ENCODE measurements at places on chromosomes 5 and 9.

- DNase-seq, result no peak
Observed at GRCh38 chr9:73156865-73157187, 5.2 kb downstream of the ANXA1 start.

- no peak for DNase-seq
Observed at GRCh38 chr5:52807723-52808122, 20.0 kb downstream of the ITGA1 start.

- no peak for DNase-seq
Observed at GRCh38 chr5:3905521-3905920, 309.9 kb downstream of the IRX1 start.

- no peak for DNase-seq
Observed at GRCh38 chr9:82558855-82559630, 503.9 kb downstream of the RASEF start.

- no peak for DNase-seq
Observed at GRCh38 chr9:136238342-136238732, 7.3 kb downstream of the QSOX2 start.

DNA sequence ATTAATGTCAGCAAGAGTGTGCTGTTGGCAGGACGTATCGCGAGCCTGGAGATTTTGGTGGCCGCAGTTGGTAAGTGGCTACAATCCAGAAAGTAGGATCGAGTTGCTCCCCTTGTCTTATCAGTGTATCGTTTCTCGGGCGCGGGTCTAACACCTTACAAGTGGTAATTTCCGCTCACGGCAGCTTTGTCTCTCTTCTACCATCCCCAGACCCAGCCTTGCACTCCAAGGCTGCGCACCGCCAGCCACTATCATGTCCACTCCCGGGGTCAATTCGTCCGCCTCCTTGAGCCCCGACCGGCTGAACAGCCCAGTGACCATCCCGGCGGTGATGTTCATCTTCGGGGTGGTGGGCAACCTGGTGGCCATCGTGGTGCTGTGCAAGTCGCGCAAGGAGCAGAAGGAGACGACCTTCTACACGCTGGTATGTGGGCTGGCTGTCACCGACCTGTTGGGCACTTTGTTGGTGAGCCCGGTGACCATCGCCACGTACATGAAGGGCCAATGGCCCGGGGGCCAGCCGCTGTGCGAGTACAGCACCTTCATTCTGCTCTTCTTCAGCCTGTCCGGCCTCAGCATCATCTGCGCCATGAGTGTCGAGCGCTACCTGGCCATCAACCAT, 1.1 kb downstream of the PTGER4 start:
- peak; percentile 71 for DNase-seq

GRCh38 chr9:26723486-26723885, 169.1 kb downstream of the CAAP1 start:
- peak; percentile 65 for DNase-seq

- DNase-seq, result no peak
Observed at GRCh38 chr9:110604171-110604601, 24.6 kb upstream of the SVEP1 start.

DNA sequence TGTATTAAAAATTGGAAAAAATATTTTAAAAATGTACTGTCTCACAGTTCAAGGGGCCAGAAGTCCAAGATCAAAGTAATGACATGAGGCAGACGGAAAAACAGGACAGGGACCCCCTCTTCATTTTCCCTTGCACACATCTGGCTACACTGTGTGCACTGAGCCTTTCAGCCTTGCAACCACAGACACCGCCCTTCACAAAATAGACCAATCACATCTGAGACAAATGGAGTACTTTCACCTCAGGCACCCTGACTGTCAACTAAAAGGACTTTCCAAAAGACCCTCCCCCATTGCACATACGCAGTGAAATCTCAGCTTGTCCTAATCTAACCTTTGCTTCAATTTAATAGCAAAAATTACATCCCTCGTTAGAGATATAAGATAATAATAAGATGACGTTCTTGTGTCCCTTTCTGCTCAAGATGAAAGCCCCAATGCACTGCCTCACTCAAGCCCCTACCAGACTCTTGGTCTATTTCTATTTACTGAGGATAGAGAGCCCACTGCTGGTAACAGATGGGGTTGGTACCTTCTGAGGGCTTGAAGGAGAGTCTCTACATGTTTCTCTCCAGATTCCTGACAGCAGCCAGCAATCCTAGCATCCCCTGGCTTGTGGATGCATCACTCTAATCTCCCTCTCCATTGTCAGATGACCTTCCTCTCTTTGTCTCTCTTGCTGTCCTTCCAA, 514.8 kb upstream of the ADAMTS16 start:
- no peak for DNase-seq

GRCh38 chr9:17246770-17247169, 111.9 kb downstream of the CNTLN start:
- DNase-seq, result no peak

GRCh38 chr5:4191041-4191440, 595.4 kb downstream of the IRX1 start:
- no peak for DNase-seq

- no peak for DNase-seq
Observed at GRCh38 chr5:149175346-149176105, 34.2 kb downstream of the ABLIM3 start.

- no peak for DNase-seq
Observed at GRCh38 chr9:29958469-29958868, 2385.2 kb upstream of the C9orf72 start.

- no peak for DNase-seq
Observed at GRCh38 chr5:40801771-40802562, 3.8 kb upstream of the PRKAA1 start.

GRCh38 chr9:130451509-130452388, 7.0 kb downstream of the ASS1 start:
- peak; percentile 83 for DNase-seq

DNA sequence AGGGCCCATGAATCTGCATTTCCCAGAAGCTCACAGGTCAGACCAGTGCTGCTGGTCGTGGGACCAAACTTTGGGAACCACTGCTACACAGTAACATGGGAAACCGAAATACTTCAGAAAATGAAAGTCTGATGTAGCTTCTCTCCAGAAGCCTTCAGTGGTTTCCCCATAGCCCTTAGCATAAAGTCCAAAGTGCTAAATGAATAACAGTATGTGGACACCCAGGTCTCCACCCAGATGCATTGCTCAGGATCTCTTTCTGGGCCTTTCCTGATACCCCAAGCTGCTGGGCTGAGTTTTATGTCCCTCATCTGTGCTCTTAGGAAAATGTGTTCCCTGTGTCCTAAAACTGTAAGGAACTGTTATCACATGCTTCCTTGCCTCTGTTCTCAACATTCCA, 100.4 kb downstream of the NFIB start:
- no peak for DNase-seq

- DNase-seq, result peak; percentile 79
Observed at GRCh38 chr9:134066913-134067851, 644 bp downstream of the BRD3 start.

GRCh38 chr5:42547894-42548293, 124.7 kb downstream of the GHR start:
- no peak for DNase-seq

DNA sequence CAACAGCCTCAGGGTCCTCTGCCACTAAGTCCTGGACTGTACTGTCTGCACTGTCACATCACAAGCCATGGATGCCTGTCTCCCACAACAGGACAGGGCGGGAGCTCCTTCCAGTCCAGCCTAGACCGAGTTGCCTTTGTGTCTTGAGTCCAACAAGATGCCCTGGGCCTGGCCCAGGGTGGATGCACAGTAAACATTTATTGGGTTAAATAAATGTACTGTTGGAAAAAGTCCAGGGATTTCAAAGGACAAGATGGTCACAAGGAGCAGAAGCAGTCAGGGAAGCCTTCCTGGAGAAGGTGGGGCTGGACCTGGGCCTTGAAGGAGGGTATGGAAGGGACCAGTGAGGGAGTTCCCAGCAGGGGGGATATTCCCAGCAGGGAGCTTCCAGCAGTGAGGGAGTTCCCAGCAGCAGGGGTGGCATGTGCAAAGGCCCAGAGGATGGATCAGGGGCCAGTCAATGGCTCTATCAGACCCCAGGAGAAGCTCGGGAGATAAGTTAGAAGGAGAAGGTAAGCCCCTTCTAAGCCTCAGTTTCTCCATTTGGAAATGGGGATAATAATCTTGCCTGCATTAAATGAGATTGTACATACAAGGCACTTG, 72.7 kb upstream of the NEURL1B start:
- DNase-seq, result no peak

GRCh38 chr5:59079622-59080620, 497.0 kb downstream of the RAB3C start:
- DNase-seq, result no peak

- DNase-seq, result no peak
Observed at GRCh38 chr5:146962801-146963355, 84.3 kb upstream of the PPP2R2B start.

- no peak for DNase-seq
Observed at GRCh38 chr9:93572636-93573515, 3.5 kb upstream of the PHF2 start.

DNA sequence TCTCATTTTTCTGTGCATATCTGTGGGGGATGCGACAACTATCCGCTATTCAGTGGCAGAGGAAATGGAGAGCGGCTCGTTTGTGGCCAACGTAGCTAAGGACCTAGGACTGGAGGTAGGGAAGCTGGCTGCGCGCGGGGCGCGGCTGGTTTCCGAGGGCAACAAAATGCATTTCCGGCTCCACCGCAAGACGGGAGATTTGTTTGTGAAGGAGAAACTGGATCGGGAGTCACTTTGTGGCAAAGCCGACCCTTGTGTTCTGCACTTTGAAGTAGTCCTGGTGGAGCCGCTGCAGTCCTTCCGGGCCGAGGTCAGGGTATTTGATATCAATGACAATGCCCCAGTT, 320 bp downstream of the PCDHB1 start:
- no peak for DNase-seq

GRCh38 chr5:81755320-81755719, 4.4 kb upstream of the SSBP2 start:
- DNase-seq, result no peak

DNA sequence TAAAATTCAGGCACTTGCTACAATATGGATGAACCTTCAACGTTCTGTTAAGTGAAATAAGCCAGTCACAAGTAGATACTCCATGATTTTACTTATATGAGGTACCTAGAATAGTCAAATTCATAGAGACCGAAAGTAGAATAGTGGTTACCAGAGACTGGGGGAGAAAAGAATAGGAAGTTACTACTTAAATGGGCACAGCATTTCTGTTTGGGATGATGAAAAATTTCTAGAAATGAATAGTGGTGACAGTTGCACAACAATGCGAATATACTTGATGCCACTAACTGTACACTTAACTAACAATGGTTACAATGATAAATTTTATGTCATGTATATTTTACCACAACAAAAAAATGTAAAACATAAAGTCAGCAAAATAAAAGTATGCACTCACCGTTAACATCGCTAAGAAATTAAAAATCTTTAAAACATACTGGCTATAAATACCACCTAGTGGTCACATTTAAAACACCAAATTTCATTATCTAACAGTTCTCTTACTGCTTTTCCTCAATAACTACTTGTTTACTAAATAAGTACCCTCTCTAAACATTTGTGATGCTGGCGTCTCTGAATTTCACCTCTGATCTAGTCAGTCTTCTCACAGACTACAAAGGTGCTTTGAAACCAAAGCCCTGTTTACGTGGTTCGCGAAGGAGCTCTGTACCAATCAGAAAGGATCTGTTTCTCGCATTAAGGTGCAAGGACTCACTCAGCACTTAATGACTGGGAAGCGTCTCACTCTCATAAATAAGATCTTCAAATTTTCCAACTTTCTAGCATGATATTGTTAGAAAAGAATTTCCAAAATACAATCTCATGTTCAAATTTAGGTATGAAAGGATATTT, 22.7 kb downstream of the KIF3A start:
- no peak for DNase-seq

Data from suprapubic skin (tissue), 4 donors.